T-helper 17 cell (primary cell): ENCODE measurements at places on chromosomes 7 and 10.

- H3K27me3 ChIP-seq, result peaks cover 33% of the 10 kb centered on the region
- no peaks in the 10 kb centered on the region for H3K36me3 ChIP-seq
- H3K4me3 ChIP-seq, result no peak overlapping the region
- peaks cover 3% of the 10 kb centered on the region for H3K4me1 ChIP-seq
- no peak for DNase-seq
Observed at GRCh38 chr7:103524042-103524907, 78.3 kb upstream of the SLC26A5 start.

- peak overlapping the region; percentile 95 for H3K4me3 ChIP-seq
- no peaks in the 10 kb centered on the region for H3K27me3 ChIP-seq
- H3K36me3 ChIP-seq, result peaks cover 2% of the 10 kb centered on the region
- H3K27ac ChIP-seq, result peak overlapping the region; percentile 100
- no peak for DNase-seq
Observed at GRCh38 chr7:2354939-2355704, 495 bp downstream of the EIF3B start.

DNA sequence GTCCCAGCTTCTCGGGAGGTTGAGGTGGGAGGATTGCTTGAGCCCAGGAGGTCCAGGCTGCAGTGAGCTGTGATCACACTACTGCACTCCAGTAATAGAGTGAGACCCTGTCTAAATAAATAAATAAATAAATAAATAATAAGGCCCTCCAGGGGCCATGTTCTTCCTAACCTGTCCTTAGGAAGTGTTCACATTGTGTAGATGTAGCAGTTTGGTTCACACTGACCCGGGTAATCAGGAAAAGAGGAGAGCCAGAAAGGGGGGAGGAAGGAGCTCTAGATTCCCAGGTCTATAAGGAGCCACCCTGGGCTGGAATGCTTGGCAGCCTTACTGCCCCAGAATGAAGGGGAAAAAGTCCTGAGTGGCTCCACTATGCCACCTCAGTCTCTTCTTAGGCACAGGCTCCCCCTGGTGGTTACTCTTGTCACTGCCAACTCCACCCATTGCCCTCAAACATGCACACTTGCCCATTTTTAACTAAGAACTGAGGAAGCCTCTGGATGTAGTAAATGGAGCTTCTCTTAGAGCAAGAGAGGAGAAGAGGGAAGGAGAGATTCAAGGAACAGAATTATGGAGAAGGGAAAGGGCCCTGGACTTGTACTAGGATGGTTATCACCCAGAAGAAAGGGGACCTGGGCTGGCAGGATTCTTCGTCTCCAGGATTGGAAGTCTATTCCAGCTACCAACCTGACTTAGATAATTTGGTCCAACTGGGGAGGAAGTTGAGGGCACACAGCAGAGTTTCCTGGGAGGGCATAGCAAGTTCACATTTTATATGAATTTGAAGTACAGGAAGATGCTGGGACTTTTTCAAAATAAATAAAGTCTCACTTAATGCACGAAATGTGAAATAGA, 7.8 kb downstream of the HPS6 start:
- peak; percentile 56 for DNase-seq
- no peak overlapping the region for H3K27ac ChIP-seq
- H3K27me3 ChIP-seq, result no peaks in the 10 kb centered on the region
- no peak overlapping the region for H3K4me3 ChIP-seq
- H3K36me3 ChIP-seq, result no peaks in the 10 kb centered on the region

GRCh38 chr10:60425392-60426110, 35.9 kb upstream of the ANK3 start:
- peaks cover 20% of the 10 kb centered on the region for H3K4me1 ChIP-seq
- no peak overlapping the region for H3K27ac ChIP-seq
- DNase-seq, result no peak
- H3K27me3 ChIP-seq, result no peaks in the 10 kb centered on the region

GRCh38 chr10:47237316-47238260, 62.4 kb upstream of the GDF10 start:
- DNase-seq, result no peak
- H3K27ac ChIP-seq, result no peak overlapping the region
- H3K27me3 ChIP-seq, result no peaks in the 10 kb centered on the region
- no peak overlapping the region for H3K4me3 ChIP-seq

GRCh38 chr10:78764846-78765430, 303.8 kb upstream of the ZMIZ1 start:
- peaks cover 32% of the 10 kb centered on the region for H3K27me3 ChIP-seq
- no peak for DNase-seq
- H3K27ac ChIP-seq, result no peak overlapping the region
- no peak overlapping the region for H3K4me3 ChIP-seq

- no peak for DNase-seq
- H3K4me3 ChIP-seq, result no peak overlapping the region
- peaks cover 20% of the 10 kb centered on the region for H3K27me3 ChIP-seq
- no peaks in the 10 kb centered on the region for H3K36me3 ChIP-seq
- no peak overlapping the region for H3K27ac ChIP-seq
Observed at GRCh38 chr10:31660300-31660699, 268.3 kb downstream of the ARHGAP12 start.

GRCh38 chr7:128703609-128704241, 31.6 kb downstream of the GARIN1A start:
- no peak overlapping the region for H3K4me3 ChIP-seq
- H3K27me3 ChIP-seq, result peaks cover 31% of the 10 kb centered on the region
- peaks cover 4% of the 10 kb centered on the region for H3K4me1 ChIP-seq

DNA sequence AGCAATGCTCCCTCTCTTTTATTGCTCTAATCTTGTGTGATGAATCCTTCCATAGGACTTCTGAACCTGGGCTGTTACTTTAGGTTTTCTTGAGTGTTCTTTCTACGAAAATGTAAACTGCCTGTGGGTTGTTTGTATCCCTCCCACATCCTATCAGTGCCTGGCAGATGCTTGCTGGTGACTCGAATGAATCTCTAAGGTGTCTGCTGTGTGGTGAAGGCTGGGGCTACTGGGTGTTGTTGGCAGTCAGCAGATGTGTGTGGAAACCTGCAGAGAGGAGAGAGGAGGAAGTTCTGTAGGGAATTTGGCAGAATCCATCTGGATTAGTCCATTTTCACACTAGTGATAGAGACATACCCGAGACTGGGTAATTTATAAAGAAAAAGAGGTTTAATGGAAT, 639.4 kb downstream of the CALN1 start:
- H3K4me1 ChIP-seq, result no peaks in the 10 kb centered on the region
- H3K27me3 ChIP-seq, result no peaks in the 10 kb centered on the region
- H3K36me3 ChIP-seq, result no peaks in the 10 kb centered on the region
- H3K27ac ChIP-seq, result no peak overlapping the region
- DNase-seq, result no peak
